NCI-H1048 (cell line): ENCODE measurements at places on chromosomes 16 and 17.

DNA sequence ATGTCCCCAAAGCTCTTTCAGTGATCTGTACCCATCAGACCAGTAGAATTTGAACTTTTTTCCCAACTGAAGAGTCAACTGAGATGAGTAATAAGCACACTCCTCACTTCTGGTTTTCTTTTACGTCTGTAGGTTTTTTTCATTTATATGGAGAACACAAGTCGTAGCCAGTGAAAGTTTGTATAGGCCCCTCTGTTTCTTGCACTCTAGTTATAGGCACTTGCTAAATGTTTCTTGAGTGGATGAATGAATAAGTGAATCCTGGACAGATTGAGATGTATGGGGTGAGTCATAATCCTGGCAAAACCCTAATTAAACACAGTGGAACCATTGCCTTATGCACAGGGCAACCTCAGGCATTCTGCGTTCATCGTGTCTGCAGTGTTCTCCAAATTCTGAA is 193.7 kb upstream of the TBX2 start:
- no peak for DNase-seq

GRCh38 chr16:75620326-75621169 is 2.5 kb downstream of the ADAT1 start:
- no peak for DNase-seq

DNA sequence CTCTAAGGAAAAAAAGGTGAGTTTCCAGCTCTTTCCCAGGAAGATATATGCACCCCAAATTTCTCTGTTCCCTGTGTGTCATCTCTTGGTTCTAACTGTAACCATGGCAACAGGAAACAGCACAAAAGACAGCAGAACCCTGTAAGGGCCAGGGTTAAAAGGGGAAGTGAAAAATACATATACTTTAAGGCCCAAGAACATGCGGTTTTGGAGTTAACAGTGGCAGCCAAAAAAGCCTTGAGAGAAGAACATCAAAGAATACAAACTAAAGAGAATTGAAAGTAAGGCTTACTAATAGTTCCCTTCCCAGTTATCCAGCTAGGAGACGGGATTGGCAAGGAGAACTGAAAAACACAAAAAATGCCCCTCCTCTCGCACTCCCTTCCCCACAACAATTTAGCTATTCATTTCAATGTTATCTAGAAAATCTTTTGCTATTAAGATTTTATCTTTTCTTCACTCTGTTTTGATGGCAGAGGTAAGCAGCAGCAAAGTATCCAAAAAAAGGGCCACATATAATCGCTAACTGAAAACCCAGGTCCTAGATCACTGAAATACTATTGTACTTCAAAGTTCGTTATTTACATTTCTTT is 1.5 kb downstream of the SPOP start:
- no peak for DNase-seq

DNA sequence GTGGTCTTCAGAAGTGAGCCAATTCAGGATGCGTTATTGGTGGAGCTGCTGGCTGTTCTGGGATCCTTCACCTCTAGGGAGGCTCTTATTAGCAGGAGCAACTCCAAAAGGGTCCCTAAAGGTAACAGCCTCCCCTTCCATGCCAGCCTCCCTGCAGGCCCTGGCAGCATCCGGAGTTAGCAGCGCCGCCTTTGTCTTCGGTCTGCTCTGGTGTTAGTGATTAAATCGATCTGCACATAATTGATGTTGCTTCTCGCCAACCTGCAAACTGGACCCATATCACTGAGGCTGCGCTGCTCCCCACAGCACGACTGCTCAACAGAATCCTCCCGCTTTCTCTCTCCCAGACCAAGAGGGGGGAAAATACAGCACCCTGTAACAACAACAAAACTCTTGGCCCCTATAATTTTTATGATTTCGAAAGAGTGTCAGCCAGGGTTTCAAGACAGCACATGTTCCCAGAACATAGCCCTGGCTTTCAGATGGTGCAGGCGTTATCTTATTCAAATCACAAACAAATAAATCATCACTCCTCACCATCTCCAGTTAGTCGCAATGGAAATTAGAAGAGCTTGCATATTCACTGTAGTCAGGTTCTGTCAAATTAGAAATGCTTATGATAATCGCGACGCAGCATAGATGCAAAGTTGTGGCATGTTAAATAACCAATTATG is 76.0 kb downstream of the IRX3 start:
- no peak for DNase-seq

DNA sequence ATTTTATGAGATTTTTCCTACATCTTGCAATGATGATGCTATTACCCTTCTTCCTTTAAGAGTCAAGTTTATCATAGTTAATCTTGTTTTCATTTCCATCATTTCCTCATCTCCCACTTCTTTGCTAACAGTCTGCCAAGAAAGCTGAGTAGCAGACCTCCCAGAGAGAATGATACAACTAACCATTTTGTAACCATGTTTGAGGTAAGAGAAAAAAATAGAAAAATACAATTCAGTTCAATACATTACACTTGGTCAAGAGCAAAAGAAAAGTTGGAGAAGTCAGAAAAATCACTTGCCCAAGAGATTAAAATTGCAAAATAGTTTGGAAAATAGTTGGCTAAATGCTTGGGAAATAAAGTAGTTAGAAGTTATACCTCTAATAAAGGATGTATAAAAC is 154.4 kb downstream of the ABCA8 start:
- no peak for DNase-seq

DNA sequence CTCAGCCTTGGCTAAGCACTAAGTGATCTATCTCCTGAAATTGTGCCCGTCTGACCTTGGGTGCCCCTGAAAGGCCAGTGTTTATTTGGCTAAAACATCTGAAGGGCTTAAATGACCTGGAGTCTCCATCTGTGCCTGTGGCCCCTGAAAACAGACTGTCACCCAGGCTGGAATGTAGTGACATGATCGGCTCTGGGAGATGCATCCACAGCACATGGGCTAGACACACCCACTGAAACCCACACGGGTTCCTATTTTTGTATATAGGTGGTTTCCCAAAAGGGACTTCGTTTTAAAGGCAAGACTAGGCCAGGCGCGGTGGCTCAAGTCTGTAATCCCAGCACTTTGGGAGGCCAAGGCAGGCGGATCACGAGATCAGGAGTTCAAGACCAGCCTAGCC is 13.5 kb downstream of the CEP295NL start:
- no peak for DNase-seq

GRCh38 chr16:80047842-80048241 is 447.3 kb upstream of the MAF start:
- no peak for DNase-seq
